K562 (cell line): ENCODE measurements at places on chromosomes 3 and 15. TPM values are rescaled to one million over a fixed set of nuclear protein-coding genes. Genes with fewer than 3 reads are reported as not detected.

GRCh38 chr3:160312014-160312624 lies 86.9 kb downstream of the C3orf80 start:
- H3K27ac ChIP-seq, result no peak overlapping the region
- H3K4me1 ChIP-seq, result no peaks in the 10 kb centered on the region
- H3K27me3 ChIP-seq, result no peaks in the 10 kb centered on the region
- H3K4me3 ChIP-seq, result no peak overlapping the region
- no peaks in the 10 kb centered on the region for H3K36me3 ChIP-seq

GRCh38 chr3:158314426-158315357 lies 204.8 kb downstream of the RSRC1 start:
- H3K27me3 ChIP-seq, result no peaks in the 10 kb centered on the region
- H3K4me1 ChIP-seq, result peaks cover 8% of the 10 kb centered on the region; the same call in 1 of the 2 replicates
- no peak for DNase-seq
- no peak overlapping the region for H3K27ac ChIP-seq

GRCh38 chr15:73394782-73395181 lies 26.0 kb upstream of the HCN4 start:
- no peaks in the 10 kb centered on the region for H3K4me1 ChIP-seq
- no peak for DNase-seq
- no peak overlapping the region for H3K4me3 ChIP-seq
- H3K27me3 ChIP-seq, result peaks cover 56% of the 10 kb centered on the region

- no peaks in the 10 kb centered on the region for H3K27me3 ChIP-seq
- no peaks in the 10 kb centered on the region for H3K4me1 ChIP-seq
- H3K4me3 ChIP-seq, result no peak overlapping the region
- no peaks in the 10 kb centered on the region for H3K36me3 ChIP-seq
- no peak overlapping the region for H3K27ac ChIP-seq
Measured at GRCh38 chr3:54746722-54747121, 181.1 kb downstream of the LRTM1 start.

RASSF1 gene
- total RNA-seq, result 32.5 and 32.9 TPM in 2 replicates

DNA sequence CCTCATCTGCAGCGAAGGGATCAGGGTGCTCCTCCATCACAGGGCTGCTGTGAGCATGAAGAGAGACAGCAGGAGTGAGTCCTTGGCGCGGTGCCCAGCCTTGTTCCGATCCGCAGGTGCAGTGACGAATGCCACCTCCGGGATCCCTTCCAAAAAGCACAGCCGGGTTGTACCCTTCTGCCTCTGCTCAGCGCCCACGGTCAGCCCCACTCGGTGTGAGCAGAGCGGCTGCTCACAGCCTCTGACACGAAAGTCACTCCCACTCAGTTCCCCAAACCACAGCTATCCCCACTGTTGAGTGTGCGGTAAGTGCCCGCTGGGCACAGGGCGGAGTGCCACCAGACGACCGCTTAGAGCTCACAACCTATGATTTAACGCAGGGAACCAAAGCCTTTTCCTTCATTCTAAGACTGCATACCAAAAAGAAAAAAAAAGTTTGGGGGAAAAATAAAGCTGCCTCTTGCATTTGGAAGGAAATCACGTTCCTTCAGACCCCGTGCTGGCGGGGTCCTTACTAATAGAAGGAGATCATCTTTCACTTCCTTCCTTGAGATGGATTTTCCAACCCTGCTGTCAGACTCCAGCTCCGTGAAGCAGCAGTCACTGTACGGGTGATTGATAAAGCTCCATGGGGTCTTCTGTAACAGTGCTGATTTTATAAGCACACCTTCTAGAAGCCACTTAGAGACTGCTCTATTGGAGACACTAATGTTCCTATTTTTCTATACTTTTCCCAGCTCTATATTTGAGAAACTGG lies 34.7 kb upstream of the TUBGCP5 start:
- H3K4me1 ChIP-seq, result no peaks in the 10 kb centered on the region
- no peak for DNase-seq
- no peak overlapping the region for H3K4me3 ChIP-seq
- H3K27me3 ChIP-seq, result peaks cover 23% of the 10 kb centered on the region; the same call in 2 of the 3 replicates

DOCK3 gene
- 0.02 TPM in 2 replicates for total RNA-seq

CYFIP1 gene
- 58.1 and 59.8 TPM in 2 replicates for total RNA-seq
